ENCODE measurements at places on chromosomes 11 and 22.

DNA sequence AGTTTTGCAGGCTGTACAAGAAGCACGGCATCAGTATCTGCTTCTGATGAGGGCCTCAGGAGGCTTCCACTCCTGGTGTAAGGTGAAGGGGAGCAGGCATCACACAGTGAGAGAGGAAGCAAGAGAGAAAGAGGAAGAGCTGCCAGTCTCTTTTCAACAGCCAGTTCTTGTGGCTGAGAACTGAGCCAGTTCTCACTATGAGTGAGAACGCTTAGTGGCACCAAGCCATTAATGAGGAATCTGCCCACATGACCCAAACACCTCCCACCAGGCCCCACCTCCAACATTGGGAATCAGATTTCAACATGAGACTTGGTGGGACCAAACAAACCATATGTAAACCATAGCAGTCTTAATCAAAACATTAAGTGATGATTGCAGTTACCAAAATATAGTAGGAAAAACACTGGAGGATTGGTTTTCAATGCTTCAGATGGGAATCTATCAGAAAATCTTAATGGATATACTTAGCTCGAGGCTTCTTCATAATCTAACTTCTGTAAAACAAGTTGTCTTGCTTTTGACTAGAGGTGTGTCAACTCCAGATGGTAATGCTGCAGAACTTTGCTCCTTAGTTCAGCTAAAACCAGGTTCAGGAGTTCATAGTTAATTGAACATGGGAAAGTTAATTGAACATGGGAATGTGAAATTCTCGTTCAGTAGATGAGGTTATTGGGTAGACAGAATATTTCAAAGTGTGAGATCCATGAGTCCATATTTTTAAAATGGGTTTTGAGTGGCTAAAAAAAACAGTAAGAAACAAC, 12.2 kb downstream of the FAR1 start:
- peak; percentile 21 for DNase-seq

DNA sequence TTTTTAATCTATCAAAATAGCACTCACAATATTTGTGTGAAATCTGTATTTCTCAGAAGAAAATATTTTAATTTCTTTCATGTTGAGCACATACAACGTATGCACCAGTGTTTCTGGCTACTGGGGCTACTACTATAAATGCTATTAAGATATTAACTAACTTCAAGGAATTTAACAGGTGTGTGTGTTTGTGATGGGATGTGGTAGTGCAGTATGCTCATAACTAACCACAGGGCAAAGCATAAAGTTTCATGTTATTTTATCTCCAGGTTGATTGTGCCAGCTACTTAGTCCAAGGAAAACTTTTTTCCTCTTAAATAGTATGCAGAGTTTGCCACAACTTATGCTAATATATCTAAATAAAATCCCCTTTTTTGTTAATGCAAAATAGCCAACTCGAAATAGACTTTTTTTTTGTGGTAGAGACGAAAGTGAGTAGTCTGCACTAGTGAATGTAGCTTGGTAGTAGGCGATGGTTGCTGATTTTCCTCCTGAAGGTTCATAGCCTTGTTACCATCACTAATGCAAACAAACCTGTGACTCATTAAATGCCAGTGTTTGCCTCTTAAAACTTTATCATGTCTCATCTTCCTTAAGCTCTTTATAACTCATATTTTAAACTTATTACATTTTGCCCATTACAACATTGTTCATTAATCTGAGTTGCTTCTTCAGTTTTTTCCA, 565.5 kb upstream of the ANO3 start:
- no peak for DNase-seq

DNA sequence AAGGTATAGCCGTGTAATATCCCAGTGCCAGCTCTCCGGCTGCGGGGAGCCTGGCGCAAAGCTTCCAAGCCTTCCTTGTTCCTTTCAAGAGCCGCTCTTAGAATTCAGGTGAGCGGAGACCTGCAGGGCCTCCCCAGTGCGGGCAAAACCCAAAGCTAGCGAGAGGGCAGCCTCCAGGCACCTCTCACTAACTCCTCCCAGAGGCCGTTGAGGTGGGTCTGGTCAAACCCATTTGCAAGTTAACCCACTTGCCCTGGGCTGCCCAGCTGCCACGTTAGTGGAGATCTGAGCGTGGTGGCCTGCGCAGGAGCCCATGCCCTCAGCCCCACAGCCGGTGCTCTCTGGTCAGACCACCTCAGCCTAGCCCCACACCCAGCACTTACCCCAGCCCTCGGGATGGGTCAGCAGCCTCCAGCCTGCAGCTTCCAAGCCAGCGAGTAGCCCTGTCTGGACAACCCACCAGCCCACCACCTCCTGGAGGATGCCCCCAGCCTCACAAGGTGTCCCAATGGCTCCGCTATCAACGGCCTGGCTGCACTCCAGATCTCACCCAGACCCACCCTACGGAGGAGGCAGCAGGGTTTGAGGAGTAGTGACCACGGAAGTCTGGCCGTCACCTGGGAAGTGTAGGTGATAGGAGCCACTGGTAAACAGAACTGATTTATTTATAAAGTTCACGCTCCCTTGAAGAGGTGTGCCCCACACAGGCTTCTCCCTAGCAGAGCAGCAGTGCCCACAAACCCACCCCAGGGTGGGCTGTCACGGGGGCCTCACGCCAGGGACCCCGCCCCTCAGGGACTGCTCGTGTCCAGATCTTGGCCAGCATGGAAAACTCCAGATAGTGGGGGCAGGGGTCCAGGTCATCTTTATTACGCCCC, 2.3 kb downstream of the ASCL2 start:
- DNase-seq, result no peak

- no peak for DNase-seq
Measured at GRCh38 chr11:128349650-128350299, 237.6 kb downstream of the ETS1 start.

- DNase-seq, result no peak
Measured at GRCh38 chr11:78277314-78277994, 88.7 kb downstream of the USP35 start.

DNA sequence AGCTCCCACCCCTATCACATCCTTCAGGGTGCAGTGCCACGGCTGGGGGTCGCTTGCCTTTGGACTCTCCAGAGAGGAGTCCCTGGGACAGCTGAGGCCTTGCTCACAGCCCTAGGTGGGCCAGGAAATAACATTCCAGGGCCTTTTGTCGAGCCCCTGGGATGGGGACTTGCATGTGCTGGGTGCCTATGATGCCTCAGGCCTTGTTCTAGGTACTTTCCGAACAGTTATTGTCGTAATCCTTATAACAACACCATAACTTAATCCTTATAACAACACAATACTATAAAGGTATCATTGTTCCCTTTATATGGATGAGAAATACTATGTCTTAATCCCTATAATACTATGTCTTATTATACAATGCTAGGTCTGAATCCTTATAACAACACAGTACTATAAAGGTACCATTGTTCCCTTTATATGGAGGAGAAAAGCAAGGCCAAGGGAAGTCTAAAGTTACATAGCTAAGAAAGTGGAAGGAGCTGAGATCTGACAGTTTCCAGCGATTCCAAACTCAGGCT, 236.5 kb downstream of the ST3GAL4 start:
- DNase-seq, result no peak

DNA sequence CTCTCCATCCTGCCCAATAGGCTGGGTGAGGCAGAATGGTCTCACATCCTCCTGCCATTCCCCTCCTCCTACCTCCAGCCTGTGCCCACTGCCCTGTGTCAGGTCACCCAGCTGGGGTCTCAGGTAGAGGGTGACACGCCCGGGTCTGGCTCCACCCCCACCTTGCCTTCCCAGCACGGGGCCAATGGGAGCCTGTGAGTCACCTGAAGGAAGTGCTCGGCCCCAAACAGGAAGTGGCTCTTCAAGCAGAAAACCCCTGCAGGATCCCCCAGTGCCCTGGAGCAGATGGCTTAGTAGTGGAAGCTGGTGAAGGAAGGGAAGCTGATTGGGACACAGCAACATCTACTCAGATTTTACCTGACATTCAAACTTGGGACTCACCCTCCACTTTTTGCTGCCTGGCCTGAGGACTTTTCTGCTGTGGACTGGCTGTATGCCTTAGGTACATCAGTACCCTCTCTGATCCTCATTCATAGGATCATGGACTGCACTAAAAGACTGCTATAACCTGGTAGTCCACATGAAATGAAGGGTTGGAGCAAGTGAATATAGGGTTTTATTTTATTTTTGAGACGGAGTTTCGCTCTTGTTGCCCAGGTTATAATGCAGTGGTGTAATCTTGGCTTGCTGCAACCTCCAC, 33.4 kb downstream of the GDPD5 start:
- no peak for DNase-seq

- no peak for DNase-seq
Measured at GRCh38 chr11:130771708-130772107, 144.6 kb downstream of the SNX19 start.

DNA sequence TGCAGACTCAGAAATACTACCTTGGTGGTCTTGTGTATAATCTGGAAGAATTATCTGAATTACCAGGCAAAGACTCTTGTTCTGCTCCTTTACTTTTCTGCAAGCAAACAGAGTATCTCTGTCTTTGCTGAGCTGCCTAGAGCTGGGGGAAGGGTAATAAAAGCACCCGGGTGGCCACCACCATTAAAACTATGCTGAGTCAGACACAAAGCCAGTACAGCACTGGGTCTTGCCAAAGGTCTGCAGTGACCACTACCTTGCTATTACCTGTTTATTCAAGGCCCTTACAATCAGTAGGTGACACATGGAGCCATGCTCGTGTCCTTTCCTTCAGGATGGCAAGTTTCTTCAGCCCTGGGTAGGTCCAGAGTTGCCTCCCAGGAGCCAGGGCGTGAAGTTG, 420.6 kb upstream of the CNTN5 start:
- no peak for DNase-seq

DNA sequence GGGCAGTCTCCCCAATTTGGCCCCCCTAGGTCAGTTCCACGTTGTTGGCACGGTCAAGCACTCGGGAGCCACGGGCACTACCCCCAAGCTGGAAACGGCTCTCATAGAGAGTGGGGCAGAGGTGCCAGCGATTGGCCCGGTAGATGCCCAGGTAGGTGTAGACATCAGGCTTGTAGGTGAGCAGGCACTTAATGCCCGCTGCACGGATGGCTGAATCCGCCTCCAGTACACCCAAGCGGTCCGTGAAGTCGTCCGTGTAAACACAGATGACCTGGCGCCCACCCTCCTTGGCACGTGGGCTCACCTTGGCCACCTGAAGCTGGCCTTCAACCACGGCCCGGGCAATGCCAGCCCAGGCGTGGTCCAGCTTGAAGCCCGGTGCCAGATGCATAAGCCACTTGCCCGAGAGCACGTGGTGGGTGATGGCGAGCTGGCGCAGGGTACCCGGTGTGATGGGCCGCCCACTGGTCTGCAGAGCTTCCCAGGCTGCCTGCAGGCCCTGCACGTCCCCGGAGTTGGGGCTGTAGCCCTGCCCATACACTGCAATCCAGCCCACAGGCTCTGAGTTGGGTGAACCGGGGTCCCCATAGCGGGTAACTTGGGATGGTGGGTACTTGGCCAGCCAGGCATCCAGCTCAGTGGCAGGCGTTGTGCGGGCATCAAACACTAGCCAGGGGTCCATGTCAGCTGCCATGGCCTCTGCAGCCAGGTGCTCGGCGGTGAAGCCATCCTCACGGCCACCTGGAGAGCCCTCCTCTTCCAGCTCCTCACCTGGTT, 1.2 kb downstream of the C11orf68 start:
- no peak for DNase-seq

GRCh38 chr22:27110665-27111451, 453.5 kb downstream of the MIAT start:
- DNase-seq, result no peak

DNA sequence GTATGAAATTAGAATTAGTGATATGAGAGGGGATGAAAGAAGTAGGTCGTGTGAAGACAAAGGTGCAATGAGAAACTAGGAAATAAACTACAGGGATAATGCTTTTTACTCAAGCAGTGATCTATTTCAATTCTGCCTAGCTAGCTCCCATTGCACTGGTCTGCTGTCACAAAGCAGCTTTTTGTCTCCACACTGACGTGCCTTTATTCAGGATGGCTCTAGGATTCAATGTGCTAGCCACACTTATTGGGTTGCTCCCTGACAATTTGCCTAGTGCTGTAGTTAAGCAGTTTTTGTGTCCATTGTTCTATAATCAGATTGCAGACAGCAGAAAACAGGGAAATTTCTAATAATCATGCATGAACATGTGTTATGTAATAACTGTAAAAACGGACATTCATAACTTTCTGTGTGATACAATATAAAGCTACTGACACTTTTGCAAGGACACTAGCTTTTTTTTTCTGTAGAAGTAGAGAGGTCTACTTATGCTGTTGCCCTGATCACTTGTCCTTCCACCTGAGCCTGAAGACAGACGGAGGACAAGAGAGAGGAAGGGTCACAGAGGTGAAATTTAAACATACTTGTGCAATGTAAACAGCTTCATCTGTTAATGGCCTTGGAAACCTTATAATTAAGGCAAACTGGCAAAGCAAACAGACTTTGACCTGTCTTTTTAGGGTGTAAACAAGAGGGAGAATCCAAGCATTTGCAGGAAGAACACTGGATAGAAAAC, 269.6 kb downstream of the LRRC4C start:
- DNase-seq, result no peak

- peak; percentile 32 for DNase-seq
Measured at GRCh38 chr22:42967933-42968332, 47.0 kb downstream of the PACSIN2 start.

- DNase-seq, result no peak
Measured at GRCh38 chr11:115226556-115226955, 277.7 kb downstream of the CADM1 start.

- no peak for DNase-seq
Measured at GRCh38 chr22:29150701-29151100, 55.0 kb upstream of the EMID1 start.

GRCh38 chr22:31062566-31063230, 18.4 kb upstream of the SMTN start:
- DNase-seq, result no peak

GRCh38 chr11:119306373-119306890, 10.5 kb downstream of the MCAM start:
- peak; percentile 30 for DNase-seq

DNA sequence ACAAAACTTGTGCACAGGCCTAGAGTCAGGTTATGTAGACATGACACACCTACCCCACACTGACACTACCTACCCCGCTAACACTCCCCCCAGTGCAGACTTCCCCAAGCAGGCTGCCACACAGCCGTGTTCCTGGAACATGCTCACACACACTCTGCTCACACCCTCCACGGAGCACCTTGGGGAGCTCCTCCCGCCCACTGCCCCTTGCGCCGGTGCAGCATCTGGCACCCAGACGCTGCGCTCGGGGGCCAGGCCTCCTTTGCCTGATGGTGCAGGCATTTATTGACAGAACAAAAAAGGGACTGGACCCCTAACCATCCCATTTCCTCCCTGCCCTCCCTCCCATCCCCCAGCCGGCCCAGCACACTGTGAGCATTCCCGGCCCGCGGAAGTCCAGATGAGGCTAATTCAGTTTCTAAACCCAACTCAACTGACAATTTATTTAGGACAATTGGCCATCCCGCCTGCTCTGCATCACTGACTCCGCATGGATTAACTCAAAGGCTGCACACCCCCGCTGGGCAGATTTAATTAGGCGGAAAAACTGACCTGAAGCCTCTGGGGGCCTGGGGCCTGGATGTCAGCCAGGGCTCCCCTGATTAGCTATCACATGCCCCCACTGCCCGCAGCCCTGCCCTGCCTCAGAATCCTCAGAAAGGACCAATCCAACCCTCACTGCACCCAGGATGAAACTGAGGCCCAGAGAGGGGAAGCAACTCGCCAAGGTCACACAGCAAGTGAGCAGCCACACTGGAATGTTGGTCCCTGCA, 30.1 kb downstream of the KCNC1 start:
- no peak for DNase-seq

Measured in AML-193 (cell line).